Left renal pelvis (tissue), 4 donors: ENCODE measurements at places on chromosomes 13 and 19.

GRCh38 chr19:23075031-23075733 is 41.6 kb upstream of the ZNF730 start:
- peak; percentile 76 for DNase-seq

DNA sequence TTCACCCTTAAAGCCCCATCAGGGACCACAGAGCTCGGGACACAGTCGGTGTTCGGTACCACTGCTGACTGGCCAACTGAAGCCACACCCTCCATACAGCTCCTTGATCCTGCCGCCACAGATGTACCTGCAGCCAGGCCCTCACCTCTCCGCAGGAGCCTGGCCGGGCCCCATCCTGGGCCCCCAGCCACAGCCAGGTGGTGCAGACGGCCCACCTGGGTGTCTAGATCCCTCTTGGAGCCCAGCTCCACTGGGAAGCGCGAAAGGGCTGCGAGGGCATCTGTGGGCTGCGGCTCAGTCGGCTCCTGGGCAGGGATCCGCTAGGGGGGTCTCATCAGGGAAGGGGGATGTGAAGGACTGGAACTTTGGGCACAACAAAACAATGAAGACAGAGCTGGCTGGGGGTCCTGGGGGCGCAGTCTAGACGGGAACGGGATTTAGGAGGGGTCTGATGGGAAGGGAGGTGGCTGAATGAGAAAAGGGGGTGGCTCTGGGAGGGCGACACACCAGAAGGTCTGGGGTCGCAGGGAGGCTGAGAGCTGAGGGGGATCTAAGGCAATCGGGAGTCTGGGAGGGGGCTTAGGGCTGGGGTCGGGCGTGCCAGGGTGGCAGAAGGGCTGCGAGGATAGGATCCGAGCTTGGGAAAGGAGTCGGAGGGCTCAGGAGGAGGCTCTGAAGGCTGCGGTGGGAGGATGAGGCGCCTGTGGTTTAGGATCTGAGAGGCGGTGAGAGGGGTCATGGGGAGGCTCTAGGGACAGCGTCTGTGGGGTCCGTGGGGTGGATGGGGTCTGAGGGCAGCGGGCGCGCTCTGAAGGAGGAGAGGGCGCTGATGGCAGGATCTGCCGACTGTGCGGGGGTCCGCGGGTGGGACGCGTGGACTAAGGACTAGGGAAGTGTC is 15.8 kb downstream of the PRODH2 start:
- DNase-seq = no peak

DNA sequence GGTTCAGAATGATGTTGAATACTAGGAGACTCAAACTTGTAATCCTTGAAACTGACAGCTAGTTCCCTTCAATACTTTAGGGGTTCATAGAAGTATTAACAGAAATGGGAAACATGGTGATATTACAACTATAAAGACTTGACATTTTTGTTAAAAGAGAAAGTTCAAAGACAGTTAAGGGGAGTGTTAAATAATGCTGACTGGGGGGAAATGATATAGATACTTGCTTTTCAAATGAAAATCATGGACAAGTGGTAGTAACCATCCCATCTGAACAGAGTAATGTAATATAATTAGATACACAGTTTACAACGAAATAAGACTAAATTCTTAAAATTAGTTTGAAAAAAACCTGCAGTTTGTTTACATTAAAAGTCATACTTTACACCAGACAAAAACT is 6.6 kb upstream of the EEF1AKMT1 start:
- no peak for DNase-seq

DNA sequence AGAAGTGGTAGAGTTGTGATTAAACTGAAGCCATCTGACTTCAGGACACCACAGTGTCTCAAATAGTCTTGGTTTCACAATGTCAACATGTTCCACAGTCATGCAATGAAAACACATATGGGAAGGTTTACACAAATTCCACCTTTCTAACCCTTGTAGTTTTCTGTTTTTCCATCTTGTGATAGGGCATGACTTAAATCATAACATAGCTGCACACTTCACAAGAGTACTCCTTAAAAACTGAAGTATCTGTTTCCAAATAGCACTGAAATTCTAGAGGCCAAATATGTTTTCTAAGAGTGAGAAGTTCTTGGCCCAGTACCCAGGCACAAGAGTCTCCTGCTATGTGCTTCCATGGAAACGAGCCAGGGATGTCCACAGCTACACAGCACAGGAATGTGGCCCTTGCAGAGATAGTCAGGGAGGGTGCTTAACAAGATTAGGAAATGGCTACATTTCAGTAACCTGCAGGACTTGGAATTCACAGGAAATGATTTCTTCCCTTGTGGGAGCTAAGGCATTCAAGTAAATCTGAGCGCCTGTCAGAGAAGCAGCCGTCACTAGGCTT is 269.1 kb downstream of the NDFIP2 start:
- DNase-seq = peak; percentile 49

DNA sequence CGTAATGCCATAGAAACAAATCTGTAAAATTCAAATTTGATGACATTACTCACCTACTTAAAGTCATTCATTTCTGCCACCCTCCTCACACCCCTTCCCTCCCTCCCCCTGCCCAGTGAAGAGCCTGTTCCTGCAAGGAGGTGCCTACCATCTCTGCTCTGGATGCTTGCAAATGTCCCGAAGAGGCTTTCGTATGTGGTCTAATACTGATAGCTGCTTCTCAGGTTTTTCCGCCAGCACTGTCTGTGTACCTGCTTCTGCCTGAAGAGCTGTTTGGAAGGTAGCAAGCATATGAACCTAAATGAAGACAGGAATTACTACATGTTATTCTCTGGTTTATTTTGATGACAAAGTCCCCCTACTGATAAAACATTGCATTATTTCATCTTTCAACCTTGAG is 57.1 kb downstream of the GPALPP1 start:
- DNase-seq = no peak

DNA sequence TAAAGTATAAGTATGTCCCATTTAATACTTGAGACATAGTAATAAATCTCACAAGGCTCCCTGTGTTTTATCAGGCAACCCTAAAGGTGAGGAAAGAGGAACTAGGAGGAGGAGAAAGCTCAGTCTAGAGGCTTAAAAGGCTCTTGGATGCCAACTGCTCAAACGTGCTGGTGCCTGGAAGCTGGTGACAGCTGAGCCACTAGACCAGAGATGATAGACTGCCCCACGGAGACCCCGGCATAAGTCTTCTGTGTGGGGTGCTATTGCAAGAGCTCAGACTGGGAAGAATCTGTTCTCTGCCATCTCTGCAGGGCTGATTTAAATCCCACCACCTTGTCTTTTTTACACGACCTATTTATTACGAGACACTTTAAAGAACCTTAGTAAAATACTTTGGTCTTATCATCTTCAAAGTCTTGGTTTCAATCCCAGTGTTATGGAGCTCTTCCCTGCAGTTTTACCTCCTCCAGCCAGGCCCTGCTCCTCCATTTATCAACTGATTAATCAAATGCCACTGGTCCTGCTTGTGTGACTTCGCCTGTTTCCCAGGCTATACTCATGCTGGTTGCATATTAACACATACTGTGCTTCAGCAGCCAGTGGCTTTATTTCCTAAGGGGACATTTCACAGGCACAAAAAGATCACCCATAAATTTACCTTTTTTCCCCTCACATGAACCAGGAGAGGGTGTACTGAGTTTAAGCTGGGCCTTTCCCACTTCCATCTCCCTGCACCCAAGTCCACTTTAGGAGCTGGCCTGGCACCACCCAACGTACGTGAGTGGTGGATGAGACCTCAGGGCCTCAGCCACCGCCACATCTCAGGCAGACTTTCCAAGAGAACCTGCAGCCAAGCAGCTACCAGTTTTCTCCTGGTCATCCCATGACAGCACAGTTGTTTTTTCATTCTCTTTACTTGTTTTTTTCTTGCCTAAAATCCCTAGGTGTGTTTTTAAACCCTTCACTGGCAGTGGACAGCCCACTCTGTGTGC is 7.8 kb upstream of the ATP12A start:
- no peak for DNase-seq

DNA sequence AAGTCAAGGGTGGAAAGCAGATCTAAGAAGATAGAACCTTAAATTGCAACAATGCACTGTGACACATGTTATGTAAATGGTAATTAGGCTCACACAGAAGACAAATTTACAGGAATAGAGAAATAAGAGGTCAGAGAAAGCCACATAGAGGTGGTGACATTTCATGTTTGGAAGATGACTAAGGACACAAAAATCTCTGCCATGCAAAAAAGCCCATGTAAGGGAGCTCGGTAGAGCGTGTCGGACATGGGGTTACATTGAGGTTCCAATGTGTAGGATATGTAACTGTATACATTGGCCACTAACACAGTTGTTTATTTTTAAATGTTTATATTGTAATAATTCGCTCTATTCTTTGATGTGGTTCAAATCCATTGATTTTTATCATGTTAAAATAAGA is 33.7 kb downstream of the SUGT1 start:
- no peak for DNase-seq

GRCh38 chr13:48667136-48667535 is 13.4 kb downstream of the CYSLTR2 start:
- no peak for DNase-seq

DNA sequence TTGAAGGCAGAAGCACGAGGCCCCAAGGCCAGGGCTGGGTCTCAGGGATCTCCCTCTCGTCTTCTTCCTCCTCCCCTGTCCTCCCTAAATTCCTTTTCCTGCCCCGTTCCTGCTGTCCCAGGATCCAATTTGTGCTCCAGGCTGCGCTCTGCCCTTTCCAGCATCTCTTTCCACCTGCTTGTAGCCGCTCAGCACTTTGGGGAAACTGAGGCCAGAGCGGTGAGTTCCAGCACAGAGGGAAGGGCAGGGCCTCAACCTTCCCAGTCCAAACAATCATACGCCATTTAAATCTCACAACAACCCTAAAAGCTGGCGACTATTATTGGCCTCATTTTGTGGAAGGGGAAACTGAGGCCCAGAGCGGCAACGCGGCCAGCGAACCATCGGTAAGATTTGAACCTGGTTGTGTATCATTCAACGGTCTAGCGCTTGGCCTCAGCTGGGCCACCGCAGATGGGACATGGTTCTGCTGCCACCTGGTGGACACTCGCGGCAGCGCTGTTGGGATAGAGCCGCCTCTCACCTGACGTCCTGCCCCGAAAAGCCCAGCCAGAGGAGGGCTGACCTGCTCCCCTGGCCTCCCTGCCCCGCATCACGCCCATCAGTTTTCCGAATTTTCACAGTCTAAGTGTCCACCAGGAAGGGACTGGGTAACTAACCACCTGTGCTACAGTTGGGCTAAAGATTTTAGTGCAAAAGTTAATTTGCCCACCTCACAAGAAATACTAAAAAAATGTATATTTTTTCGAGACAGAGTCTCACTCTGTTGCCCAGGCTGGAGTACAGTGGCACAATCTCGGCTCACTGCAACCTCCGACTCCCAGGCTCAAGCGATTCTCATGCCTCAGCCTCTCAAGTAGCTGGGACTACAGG is 4.2 kb upstream of the RPL18A start:
- no peak for DNase-seq

DNA sequence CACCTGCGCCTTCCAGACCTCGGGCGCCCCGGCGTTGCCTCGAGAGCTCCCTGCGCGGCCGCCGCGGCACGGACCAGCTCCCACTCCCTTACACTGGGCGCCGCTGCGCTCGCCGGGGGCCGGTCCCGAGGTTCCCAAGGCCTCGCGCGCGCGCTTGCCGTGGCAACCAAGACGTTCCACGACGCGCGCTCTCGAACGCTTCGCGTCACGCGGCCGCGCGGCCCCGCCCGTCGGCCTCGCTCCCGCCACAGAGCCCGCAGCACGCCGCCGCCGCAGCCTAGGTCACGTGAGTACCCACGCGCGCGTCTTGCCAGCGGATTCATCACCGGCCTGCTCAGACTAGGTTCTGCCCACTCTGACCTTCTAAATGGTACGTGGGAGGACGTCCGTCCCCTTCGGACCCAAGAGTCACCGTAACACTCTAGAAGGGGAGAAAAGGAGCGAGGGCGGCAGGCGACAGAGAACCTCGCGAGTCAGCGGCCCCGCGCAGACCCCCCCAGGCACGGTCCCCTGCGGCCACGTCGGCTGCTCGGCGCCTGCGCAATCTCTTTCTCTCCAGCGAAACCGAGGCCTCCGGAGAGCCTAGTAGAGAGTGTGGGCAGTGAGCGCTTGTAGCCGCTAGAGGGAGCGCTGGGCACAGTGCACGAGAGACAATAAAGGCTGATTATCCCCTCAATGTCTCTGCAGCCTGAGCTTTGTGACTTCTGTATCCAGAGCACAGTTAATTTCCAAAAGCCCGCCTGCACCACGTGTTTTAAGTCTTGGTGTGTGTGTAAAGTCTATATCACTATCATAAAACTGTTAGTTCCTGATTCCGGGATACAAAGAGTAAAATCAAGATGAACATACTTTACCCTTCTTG is at the start of gene SPART:
SPART (minus strand) TSS at position 173 of the 862 bp plus-strand sequence. CDS start 10,564 bp downstream, outside the sequence.
- peak; percentile 77 for DNase-seq

- DNase-seq = no peak
Observed at GRCh38 chr19:52956917-52957316, 5.8 kb downstream of the ZNF816 start.

DNA sequence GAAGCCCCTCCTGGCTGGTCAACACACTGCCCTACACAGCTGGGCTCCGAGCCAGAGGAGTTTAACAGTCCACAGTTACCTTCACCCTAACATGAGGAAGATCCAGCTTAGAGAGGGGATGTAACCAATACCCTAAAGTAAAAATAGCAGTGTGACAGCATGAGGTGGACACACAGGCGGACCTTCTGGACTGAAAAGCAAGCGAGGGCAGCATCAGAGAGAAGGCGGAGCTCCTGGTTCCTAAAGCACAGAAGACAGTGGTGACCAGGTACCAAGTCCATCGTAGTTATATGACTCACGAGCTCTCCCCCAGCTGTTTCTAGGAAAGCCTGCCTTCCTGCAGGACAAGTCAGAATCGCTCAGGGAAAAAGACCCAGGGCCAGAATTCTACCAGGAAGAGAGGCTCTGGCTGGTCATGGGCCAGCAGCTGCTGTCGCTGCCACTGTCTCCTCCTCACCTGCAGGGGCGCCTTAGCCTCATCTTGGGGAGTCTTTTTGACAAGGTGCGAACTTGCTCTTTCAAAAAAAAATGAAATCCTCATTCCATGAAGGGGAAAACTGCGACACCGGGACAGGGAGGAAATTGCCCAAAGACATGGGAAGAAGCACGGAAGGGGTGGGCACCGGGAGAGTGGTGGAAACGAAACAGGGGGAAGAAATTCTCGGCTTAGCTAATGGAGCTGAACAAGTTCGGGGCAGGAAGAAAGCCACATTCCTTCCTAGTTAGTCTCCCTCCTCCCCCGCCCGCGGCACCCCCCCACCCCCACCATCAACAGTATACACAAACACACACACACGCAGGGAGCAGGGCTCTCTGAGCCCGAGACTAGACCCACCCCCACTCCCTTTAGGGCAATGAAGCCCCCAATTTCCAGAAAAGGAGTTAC is 1.7 kb downstream of the ELL start:
- no peak for DNase-seq

DNA sequence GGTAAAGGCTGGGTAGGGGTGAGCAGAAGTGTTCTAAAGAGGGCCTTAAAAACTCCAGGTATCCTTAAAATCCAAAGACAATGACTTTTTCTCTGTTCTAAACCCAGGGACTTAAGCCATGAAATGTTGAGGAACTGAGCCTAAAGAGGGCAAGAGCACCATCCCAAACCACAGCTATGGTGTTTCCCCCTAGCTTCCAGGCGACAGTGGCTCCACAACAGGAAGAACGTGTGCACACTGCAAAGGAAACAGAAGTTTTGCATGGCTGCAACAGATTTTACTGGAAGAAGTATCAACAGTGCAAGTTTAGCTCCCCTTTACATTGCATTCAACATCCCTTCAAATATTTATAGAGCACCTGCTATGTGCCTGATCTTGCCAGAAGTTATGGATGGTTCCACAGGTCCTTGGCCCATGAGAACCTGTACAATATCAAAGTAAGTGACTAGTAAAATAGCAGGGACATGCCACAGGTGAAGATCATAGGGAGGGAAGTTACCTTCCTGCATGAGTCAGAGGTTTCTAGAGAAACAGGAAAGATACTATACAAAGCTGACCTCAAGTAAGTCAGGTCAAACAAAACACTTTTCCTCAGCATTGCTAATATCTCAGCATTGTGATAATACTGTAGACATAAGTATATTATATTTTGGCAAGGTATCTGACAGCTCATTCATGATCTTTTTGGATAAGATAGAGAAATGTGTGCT is 8.4 kb upstream of the KCTD12 start:
- no peak for DNase-seq
